ENCODE measurements at places on chromosomes 3 and 15. TPM values are rescaled to one million over a fixed set of nuclear protein-coding genes. Genes with fewer than 3 reads are reported as not detected.

SEMA3B gene
- total RNA-seq, result 2.2 TPM

DNA sequence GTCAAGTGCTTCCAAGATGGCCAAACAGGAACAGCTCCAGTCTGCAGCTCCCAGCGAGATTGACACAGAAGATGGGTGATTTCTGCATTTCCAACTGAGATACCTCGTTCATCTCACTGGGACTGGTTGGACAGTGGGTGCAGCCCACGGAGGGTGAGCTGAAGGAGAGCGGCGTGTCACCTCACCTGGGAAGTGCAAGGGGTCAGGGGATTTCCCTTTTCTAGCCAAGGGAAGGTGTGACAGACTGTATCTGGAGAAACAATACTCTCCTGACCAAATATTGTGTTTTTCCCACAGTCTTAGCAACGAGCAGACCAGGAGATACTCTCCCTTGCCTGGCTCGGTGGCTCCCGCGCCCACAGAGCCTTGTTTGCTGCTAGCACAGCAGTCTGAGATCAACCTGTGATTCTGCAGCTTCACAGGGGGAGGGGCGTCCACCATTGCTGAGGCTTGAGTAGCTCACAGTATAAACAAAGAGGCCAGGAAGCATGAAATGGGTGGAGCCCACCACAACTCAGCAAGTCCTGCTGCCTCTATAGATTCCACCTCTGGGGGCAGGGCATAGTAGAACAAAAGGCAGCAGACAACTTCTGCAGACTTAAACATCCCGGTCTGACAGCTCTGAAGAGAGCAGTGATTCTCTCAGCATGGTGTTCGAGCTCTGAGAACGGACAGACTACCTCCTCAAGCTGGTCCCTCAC lies 293.5 kb upstream of the SUCLG2 start:
- no peaks in the 10 kb centered on the region for H3K4me1 ChIP-seq
- DNase-seq, result no peak
- no peaks in the 10 kb centered on the region for H3K27me3 ChIP-seq
- H3K27ac ChIP-seq, result no peak overlapping the region

DNA sequence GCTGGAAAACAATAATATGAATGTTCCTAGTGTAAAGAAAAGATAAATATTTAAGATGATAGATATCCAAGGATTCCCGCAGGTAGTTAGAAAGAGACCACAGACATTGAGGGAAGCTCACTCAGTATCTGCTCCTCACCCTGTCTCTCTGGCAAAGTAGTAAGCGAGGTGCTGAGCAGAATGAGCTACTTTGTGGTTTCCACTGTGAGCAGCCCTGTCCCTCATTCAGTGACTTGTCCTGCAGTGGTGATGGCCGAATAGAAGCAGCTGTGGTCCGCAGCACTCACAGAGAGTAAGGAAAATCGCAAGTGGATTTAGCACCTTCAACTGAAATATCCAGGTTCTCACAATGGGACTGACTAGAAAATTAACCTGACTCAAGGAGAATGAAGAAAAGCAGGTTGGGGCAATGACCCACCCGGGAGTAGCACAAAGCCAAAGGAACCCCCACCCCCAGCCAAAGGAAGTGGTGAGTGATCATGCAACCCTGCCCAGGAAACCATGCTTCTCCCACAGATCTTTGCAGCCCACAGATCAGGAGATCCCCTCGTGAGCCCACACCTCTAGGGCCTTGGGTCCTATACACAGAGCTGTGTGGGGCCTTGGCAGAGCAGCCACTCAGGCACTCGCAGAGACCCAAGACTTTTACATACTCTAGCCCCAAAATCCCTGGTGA lies 21.8 kb upstream of the SLC25A38 start:
- H3K27me3 ChIP-seq, result no peaks in the 10 kb centered on the region
- H3K36me3 ChIP-seq, result no peaks in the 10 kb centered on the region
- no peak for DNase-seq
- H3K27ac ChIP-seq, result no peak overlapping the region
- H3K4me3 ChIP-seq, result no peak overlapping the region

GRCh38 chr15:55856506-55857164 lies 113.7 kb upstream of the PRTG start:
- no peaks in the 10 kb centered on the region for H3K27me3 ChIP-seq
- H3K36me3 ChIP-seq, result peaks cover 6% of the 10 kb centered on the region
- no peaks in the 10 kb centered on the region for H3K4me1 ChIP-seq
- no peak overlapping the region for H3K4me3 ChIP-seq
- DNase-seq, result no peak
